Stimulated activated CD8-positive, alpha-beta memory T cell treated with anti-CD3 and anti-CD28 coated beads, Interleukin-4, amount 100 ng/mL, for 1 hour (primary cell): ENCODE measurements at places on chromosomes 12 and 14.

DNA sequence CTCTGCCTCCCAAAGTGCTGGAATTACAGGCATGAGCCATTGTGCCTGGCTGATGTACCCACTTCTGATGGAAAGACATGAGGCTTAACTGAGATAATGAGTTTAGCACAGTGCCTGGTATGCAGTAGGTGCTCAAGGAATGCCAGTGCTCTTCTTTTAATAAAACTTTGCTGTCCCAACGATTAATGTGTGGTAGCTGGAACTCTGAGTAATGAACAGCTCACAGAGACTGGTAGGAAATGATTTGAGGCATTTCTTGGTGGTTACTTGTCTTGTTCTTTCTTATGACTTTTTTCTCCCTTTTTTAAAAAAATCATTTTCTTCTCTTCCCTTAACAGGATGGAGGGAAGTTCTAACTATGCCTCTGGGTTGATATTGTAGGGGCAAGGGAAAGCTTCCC is 235.7 kb upstream of the PWP1 start:
- no peak for DNase-seq

DNA sequence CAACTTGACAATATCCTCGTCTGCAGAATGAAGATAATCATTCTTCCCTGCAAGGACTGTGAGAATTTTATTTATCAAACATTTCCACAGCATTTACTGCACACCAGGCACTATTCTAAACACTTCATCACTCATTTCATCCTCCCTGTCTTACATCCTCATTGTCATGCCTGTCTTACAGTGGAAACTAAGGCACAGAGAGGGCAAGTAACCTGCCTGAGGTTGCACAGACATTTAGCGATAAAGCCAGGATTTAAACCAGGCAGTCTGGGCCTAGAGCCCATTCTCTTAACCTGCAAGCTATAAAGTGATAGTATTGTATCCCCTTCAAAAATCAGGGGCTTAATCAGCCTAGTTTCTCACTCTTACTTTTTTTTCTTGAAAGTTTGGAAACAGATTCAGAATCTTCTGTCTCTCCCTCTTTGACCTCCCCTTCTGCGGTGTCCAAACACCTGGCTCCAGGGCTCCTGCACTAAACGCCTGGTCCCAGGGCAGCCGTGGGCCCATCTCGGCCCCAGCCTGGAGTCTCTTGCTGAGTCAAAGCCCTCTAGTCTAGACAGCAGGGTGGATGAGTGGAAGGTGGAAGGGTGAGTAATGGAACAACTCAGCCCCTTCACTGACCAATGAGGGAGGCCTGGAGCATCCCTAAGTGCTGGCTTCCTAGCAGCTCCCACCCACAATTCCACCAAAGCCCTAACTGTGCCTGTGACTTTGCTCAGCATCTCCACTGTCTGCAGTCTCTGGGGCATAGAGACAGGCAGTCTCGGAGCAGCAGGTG is 12.5 kb downstream of the ISM2 start:
- no peak for DNase-seq

GRCh38 chr12:14614704-14615121 is 47.0 kb upstream of the PLBD1 start:
- DNase-seq, result no peak

- DNase-seq, result no peak
Measured at GRCh38 chr12:32516230-32516629, 116.9 kb downstream of the FGD4 start.

GRCh38 chr12:49133014-49133413 is 1.8 kb upstream of the TUBA1B start:
- no peak for DNase-seq

DNA sequence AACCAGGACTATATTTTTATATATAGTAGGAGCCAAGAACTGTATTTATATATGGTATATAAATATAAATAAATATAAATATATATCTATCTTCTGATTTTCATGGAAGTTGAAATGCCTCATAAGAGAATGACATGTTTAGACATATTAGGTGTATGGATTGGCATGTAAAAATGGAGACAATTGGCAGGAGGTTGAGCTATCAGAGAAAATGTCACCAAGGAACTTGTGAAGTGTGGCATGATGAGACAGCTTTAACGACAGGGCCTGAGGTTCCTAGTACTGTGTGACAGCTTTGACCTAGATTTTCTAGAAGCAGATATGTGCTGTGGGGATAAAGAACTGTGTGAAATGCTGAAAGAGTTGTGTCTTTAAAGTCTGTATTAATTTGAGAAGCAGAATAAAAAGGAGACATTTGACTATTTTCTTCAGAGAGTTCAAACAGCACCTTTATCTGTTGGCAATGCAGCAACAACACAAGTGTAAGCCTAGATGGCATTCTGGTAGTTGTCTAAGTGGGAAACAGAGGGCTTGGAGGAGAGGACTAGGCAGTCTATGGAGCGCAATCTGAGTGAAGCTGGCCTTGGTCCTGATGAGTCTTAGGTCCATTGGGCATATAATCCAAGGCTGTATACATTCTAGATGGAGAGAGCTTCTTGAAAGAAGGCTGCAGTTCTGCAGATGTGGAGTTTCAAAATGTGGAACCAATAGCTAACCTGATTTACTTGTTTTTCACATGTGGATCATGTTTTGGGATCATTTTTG is 47.7 kb upstream of the MDGA2 start:
- DNase-seq, result no peak

GRCh38 chr12:110403976-110404682 is 621 bp upstream of the ANAPC7 start:
- peak; percentile 54 for DNase-seq

- no peak for DNase-seq
Measured at GRCh38 chr12:4645023-4645422, 3.8 kb downstream of the AKAP3 start.

GRCh38 chr12:92122941-92123779 is 22.5 kb downstream of the BTG1 start:
- no peak for DNase-seq

DNA sequence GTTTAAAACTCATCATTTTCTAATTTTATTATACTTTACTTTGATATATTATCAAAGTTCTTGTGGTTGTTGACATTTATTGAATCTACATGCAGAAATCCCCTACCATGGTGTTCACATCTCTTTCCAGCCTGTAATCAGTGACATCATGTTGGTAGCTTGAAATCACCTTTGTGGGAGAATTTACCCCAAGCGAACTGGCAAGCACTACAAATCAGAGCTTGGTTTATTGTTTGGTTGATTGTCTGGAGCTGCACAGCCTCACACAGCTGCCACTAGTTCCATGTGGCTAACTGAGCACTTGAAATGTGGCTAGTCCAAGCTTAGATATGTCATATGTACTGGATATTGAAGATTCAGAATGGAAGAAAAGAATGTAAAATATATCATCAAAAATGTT is 15.4 kb upstream of the KRT5 start:
- no peak for DNase-seq

GRCh38 chr12:49909826-49910225 is 6.1 kb upstream of the FAIM2 start:
- DNase-seq, result no peak

GRCh38 chr12:45354399-45354798 is 138.5 kb downstream of the ANO6 start:
- no peak for DNase-seq

DNA sequence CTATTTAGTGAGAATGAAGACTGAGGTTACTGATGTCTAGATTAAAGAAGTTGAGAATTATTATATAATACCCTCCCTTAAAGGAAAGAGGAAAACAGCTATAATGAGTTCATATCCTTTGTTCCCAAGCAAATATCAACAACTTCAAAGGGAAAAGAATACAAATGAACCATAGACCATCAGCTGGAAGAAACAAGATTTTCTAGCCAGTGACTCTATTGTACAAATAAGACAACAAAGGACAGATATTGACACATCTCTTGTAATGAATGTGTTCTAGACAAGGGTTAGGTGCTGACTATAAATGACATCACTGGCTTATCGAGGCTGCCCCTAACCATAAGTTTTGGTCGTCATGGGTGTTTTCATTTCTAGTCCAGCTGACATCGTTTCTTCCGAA is 48.2 kb downstream of the SLC38A4 start:
- no peak for DNase-seq

DNA sequence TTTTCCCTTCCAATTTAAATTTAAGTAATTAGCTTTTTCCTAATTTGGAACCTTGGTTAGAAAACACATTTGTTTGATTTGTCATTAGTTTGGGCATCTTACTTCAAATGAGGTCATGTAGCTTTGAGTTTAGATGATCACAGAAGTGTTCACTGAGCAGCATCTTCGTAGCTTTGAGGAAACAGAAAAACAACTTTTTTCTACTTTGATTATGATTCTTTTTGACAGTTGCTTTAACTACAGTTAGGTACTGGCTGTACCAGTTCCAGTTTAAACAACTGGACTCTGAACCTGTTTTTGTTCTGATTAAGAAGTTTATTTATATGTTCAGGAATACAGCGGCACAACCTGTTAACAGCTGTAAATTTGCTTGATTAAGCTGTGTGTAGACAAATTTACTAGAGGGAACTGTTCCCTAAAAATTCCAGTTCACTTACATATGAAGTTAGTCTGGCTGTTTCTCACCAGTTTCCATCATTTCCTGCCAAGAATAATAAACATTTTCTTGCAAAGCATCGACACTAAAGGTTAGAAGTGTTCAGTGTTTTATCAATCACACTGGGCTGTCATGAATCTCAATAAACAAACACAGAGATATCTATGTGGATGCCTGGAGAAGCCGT is 191.9 kb downstream of the RAD51B start:
- DNase-seq, result no peak

GRCh38 chr12:84974155-84974815 is 61.7 kb upstream of the SLC6A15 start:
- DNase-seq, result no peak

DNA sequence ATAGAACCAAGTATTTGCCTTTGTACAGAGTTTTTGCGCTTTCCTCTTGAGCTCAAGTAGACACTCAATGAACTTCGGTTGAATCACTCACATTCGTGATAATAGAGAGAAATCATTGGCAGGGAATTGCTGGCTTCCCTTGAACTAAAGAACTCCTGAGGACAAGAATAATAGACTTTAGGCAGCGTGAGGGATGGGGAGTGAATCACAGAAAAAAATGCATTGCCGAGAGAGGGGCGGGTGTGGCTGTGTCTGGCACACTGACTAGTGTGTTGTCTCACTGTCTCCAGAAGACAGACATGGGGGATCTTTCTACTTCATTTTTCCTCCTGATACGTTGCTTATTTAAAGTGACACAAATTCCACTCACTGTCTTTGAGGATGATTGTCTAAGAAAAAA is 805.2 kb downstream of the BCL11B start:
- DNase-seq, result no peak

DNA sequence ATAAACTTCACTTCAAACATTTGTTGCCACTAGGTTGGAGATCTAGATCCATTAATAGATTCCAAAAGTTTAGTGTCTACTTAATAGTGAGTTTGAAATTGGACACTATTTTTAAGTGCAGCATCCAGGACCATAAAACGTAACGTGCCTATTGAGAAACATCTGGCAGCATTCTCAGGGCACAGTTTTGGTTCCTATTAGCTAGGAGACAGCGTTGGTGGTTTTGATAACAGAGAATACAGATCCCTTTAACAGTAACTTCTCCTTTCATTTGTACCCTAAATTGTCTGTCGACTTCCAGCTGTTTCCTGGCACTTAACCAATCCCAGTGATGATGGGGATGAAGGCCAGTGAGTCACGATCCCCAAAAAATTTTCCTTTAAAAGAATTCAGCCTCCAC is 25.8 kb downstream of the KCNK10 start:
- no peak for DNase-seq

DNA sequence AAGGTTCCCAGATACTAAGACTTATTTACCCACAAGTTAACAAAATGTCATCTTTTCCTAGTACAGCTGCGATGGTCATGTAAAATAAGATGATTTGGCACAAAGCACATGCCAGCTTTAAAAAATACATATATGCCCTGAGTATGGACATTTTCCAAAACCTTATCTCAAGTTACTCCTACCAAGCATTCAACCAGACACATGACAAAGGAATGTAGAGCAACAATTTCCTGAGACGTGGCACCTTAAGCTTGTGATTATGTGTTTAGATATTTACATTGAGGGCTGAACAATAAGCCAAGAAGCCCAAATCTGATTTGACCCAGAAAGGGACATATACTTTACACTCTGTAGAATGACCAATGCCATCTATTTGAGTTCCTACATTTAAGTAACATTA is 24.5 kb upstream of the OVCH1 start:
- DNase-seq, result no peak

DNA sequence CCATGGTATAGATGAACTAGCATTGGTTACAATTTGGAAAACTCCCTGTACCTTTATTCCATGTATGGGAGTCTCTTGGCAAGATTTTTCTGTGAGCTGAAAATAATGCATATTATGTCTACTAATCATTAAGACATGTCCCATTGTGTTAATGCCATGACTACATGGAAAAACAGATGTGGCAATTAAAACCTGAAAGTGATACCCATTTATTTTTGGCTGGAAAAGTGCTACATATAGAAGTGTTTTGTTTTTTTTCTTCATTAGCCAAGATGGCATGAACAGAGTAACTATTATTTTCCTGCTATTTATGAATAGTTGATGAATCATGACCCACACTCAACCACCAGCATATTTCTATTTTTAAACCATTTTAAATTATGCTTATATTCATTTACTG is 58.2 kb downstream of the ALG10B start:
- no peak for DNase-seq

GRCh38 chr12:113088971-113089756 is 32.6 kb downstream of the DTX1 start:
- DNase-seq, result no peak

- DNase-seq, result no peak
Measured at GRCh38 chr14:101862711-101863110, 101.2 kb downstream of the PPP2R5C start.

DNA sequence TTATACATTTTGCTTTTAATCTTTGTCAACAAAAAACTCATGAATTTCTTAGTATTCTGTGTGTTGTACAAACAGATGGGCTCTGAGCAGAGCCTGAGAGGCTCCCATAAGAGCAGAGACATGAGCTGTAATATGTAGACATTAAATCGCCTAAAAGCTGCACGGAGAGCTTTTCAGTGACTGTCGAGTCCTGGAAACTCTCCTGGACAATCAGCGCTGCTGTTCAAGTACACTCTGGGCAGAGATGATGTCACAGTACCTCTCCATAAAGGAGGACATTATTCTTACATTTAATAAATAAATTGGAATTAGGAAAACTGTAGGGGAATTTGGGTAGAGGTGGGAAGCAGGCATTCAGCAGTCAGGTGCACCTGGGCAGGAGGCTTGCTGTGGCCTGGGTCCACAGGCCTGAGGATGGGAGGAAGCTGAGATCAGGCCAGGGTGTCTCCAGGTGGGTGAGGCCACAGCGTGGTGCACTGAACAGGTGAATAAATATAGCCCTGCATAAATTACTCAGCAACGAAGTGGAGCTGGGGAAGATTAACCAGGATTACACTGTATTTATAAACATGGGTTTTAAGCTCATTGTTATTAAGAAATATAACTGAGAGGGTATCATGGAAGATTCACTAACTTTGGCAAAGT is 13.3 kb upstream of the TCL1A start:
- DNase-seq, result no peak

- DNase-seq, result no peak
Measured at GRCh38 chr12:108053512-108053911, 75.6 kb upstream of the WSCD2 start.
